ENCODE measurements at places on chromosomes 1 and 21. TPM values are rescaled to one million over a fixed set of nuclear protein-coding genes. Genes with fewer than 3 reads are reported as not detected.

DNA sequence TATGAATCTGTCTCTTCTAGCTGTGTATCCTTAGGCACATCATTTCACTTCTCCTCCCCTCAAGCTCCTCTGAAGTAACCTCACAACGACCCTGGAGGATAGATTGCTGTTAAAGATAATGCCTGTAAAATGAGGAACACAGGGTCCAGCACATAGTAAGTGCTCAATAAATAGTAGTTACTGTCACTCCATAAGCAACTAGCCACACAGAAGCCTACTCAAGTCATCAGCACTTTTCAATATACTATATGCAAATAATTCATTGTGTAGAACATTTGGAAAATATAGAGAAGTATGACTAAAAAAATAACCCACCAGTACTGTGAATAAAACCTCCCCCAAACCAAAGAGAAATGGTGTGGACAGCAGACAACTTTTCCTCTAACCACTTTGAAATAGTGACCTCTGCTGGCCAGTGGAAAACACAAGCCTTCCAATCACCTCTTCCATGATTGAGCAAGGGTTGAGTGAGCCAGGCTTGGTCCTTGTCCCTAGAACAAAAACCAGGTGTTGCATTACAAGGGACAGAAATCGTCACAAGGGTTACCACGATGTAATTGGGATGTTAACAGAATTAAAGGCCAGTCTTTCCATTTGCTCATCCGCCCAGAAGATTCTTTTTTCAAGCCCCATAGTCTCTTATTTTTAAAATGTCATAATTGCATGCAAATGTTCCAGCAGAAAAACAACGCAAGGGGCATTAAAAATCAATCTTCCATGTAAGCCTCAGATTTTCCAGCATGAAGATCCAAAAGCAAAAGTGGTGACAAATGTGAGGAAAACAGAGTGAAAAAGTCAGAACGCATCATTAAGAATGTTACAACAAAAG, 15.7 kb upstream of the GLIS1 start:
- peak; percentile 72 for DNase-seq

GRCh38 chr1:167695147-167695546, 26.6 kb upstream of the MPZL1 start:
- no peak for DNase-seq

GRCh38 chr1:65141394-65141793, 6.6 kb upstream of the AK4 start:
- no peak for DNase-seq

DNA sequence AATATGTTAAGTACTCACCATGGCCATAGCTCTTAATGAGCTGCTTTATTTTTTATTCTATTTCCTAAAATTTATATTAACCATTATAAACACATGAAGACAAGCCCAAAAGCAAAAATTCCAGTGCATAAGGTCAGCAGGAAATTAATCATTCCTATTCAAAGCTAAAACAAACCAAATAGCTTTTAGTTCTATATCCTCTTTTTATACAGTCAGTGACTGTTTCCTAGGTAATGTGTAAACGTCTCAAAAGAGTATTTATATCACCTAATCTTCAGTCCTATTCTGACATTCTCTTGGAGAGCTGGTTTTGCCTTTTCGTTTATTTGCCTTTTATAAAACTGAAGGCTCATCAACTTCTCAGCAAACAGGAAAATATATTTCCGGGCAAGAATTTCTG, 4.2 kb downstream of the GOLPH3L start:
- DNase-seq = no peak

NVL gene
- total RNA-seq = 21.6 TPM

TDRD5 gene
- total RNA-seq = not detected

RGS13 gene
- total RNA-seq = not detected

HSPB7 gene
- total RNA-seq = 3.5 TPM

LAD1 gene
- total RNA-seq = not detected
